ENCODE measurements at places on chromosomes 16 and 17. TPM values are rescaled to one million over a fixed set of nuclear protein-coding genes. Genes with fewer than 3 reads are reported as not detected.

P2RX5 gene
- 0.37 TPM for total RNA-seq

HIGD1B gene
- total RNA-seq, result not detected

CHST6 gene
- 0.60 TPM for total RNA-seq

SAT2 gene
- 52.5 TPM for total RNA-seq

CCL16 gene
- 0.51 TPM for total RNA-seq

ASIC2 gene
- not detected for total RNA-seq
